Aorta (tissue), 5 donors: ENCODE measurements at places on chromosomes 1 and 21.
A peak's percentile ranks its signal among the peaks of the same experiment; 100 is the strongest.

DNA sequence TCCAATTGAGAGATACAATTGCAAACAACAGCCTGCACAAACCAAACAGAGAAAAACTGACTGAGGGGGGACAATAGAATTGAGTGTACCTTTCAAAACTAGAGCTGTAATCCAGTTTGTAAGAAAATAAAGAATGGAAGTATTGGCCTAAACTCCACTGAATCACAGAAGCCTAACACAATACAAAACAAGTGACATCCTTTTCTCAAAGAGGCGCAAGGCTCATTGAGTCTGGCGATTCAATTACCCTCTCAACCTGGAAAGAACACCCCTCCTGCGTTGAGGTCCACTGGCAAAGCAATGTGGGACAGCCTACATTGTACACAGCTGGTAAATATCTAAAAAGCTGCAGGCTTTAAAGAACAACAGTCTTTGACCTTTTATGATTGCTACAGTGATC is 182.6 kb downstream of the DPYD start:
- no peak for DNase-seq

DNA sequence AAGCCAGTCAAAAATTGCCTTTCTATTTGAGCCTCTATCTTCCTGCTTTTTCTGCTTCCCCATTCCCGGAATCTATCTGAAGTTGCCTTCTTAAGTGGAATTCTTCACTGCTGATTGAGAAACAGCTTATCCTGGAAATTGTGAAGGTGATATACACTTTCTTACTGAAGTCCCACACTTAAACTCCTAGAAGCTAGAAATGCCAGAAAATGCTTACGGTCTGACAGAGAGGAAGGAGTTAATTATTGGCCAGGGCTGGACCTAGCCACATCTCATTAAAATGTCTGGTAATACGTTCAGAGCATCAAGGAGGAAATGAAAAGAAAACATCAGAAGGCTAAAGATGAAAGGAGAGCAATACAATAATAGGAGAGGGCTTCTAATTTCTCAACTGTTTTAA is 292.5 kb upstream of the SNX7 start:
- no peak for DNase-seq

DNA sequence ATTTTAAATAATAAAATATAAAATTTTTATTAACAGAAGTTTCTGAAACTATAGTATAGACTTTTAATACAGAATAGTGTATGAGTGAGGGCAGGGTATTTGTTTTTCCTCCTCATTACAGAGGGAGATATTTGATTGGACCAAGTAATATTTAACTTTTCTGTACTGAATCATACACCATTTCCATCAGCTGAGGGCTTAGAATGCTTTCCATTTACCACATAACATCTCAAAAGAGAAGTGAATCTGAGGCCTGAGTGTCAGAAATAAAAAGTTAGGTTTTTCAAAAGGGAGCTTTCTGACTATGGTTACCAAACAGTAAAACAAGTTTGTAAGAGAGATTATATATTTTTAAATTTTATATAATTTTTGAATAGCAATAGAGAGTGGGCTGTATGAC is 29.5 kb downstream of the TLCD4 start:
- DNase-seq, result no peak

DNA sequence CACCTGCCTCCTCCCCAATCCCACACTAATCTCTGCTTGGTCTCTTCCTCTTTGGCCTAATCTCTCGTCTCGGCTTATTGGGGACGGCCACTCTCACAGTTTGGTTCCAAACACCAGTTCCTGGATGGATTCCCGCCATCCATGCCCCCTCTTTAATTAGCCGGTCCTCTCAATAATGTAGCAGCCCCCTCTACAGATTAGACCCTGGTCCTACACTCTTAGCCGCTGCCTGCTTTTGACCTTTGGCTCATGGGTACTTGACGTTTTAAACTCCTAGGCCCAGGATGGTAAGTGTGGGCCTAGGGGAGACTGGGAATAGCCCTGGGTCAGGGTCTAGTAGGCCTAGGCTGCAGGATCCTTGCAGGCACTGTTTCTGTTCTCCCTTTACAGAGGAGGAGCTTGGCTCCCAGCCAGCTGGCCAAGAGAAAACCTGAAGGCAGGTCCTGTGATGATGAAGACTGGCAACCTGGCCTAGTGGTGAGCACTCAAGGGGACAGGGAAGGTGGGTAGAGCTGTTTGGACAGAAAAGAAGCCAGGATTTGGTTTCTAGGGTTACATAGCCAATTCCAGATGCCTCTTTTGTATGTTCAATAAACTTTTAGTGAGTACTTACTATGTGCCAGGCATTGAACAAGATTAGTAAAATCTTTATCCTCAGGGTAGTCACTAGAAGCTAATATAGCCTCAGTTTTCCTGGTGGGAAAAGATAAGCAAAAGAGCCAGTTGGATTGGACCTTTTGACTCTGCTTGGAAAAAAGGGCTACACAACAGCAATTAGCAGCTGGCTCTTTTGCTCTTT is 758 bp downstream of the RAD54L start:
- no peak for DNase-seq

GRCh38 chr1:87464022-87464490 is 135.4 kb downstream of the LMO4 start:
- DNase-seq, result no peak

DNA sequence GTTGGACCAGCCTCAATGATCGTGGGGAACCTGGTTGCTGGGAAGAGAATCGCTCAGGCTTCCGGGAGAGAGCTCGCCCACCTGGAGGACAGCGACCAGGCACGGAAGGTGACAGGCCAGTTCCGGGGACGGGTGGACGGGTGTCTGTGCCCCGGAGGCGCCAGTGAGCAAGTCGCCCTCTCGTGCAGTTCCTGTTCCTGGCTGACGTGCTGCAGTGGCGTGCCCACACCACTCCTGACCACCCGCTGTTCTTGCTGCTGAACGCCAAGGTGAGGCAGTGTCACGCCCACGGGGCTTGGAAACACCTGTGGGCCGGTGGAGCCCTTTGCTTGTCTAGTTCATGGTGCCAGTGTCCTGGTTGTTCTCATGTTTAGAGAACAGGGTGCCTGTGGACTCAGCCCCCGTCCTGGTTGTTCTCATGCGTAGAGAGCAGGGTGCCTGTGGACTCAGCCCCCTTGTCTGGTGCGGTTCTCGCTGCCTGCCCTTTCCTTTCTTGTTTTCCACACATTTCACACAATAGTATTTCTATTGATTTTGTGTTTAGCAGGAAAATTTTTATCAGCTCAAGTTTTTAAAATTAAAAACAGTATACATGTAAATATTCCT is 53.1 kb downstream of the S100B start:
- DNase-seq, result peak; percentile 65

GRCh38 chr1:18919956-18920355 is 17.6 kb upstream of the ALDH4A1 start:
- DNase-seq, result no peak

GRCh38 chr1:51190961-51191360 is 45.1 kb upstream of the RNF11 start:
- DNase-seq, result no peak

GRCh38 chr1:223215026-223215425 is 72.0 kb upstream of the TLR5 start:
- DNase-seq, result no peak

DNA sequence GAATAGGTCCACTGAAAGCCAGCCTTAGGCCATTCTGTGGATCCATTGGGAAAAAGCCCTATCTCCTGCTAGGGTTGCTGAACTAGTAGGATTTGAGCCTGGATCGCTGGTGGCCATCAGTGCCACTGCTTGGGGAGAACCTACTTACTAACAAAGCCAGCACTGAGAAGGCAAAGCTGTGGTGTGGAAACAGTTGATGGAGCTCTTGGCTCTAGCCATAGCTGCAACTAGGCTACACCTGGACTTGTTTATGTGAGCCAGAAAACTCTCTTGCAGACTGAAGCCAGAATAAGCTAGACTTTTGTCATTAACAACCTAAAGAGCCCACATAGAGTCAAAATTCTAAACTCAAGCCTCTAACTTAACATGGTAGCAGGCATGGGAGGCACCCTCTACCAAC is 20.7 kb downstream of the DAB1 start:
- no peak for DNase-seq

GRCh38 chr1:117616967-117617366 is 11.1 kb downstream of the TENT5C start:
- no peak for DNase-seq

GRCh38 chr1:192550922-192551534 is 24.5 kb upstream of the RGS1 start:
- no peak for DNase-seq

GRCh38 chr21:37659874-37660273 is 256.4 kb downstream of the KCNJ6 start:
- no peak for DNase-seq

- DNase-seq, result no peak
Measured at GRCh38 chr1:228923973-228924686, 188.9 kb downstream of the RHOU start.

GRCh38 chr1:235409042-235409820 is 42.0 kb downstream of the TBCE start:
- no peak for DNase-seq

DNA sequence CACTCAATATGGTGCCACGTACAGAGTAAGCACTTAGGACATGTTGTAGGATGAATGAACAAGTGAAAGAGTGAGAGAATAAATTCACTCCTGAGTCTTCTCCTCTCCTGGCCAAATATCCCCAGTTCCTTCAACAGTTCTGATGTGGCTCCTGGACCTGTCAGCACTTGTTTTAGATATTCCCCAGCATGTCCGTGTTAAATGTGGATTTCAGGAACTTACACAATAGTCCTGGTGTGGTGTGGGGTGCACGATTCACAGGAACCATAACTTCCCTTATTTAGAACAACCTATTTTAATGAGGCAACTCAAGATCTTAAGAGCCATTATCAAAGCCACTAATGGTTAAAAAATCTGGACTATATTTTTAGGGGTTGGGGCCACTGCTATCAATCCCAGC is 39.0 kb upstream of the MYSM1 start:
- DNase-seq, result no peak

- no peak for DNase-seq
Measured at GRCh38 chr1:30302858-30303257, 420.5 kb downstream of the MATN1 start.

GRCh38 chr1:11761988-11762406 is at the start of gene C1orf167:
TSS of gene C1orf167 (plus strand) at chr1:11762193. CDS start at chr1:11764401, 2,208 bp downstream.
- DNase-seq, result no peak

DNA sequence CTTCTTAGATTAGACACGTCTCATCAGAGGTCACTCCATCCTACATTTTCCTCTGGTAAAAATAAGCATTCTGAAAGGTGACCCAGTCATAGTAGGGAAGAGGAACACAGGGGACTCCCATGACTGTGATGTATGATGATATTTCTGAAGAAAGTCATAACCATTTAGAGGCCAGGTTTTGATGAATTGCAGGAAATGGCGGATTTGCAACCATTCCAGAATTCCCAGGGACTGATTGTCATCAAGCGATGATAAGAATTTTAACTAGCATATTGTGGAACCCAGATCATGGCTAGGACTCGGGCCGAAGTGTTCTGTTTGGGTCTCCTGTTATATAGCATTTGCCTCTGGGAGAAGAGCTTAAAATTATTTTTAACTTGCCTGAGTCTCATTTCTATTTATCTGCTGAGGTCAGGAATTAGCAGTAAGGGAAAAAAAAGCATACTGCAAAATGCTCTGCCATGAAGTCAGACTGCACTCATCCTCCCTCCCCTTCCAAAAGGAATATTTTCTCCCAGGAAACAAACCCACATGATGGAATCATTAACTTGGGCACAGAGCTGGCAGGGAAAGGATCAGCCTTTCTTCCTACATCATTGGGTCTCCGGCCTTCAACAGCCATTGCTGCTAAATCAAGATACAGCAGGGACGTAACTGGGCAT is 286.7 kb downstream of the HLX start:
- DNase-seq, result no peak

DNA sequence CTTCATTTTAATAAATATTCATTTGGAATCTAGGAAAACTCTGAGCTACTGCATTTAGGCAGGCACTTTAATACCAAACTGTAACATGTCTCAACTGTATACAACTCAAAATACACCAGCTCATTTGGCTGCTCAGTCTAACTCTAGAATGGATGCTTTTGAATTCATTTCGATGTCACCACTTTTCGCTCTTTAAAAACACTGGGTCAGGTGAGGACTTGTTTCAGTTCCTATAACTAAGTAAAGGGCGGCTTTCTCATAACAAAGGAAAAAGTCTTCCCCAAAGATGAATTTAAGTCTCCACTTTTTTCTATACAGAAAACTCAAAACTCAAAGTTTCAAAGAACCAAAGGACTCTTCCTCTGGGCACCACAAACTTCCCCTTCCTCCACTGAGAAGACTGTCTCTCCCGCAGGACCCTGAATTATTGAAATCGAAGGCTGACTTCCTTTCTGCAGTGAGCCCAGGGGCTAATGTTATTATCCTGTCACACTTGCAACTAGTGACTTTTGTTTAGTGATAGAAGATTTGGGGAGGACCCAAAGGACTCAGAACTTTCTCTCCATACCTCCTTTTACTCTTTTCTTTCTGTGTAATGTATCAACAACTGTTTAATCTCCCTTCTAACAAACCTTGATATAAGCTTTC is 9.7 kb upstream of the DHX9 start:
- no peak for DNase-seq

- peak; percentile 79 for DNase-seq
Measured at GRCh38 chr1:27102707-27103468, 52.0 kb downstream of the SLC9A1 start.

- DNase-seq, result no peak
Measured at GRCh38 chr1:150609732-150610131, 19.7 kb downstream of the ENSA start.

DNA sequence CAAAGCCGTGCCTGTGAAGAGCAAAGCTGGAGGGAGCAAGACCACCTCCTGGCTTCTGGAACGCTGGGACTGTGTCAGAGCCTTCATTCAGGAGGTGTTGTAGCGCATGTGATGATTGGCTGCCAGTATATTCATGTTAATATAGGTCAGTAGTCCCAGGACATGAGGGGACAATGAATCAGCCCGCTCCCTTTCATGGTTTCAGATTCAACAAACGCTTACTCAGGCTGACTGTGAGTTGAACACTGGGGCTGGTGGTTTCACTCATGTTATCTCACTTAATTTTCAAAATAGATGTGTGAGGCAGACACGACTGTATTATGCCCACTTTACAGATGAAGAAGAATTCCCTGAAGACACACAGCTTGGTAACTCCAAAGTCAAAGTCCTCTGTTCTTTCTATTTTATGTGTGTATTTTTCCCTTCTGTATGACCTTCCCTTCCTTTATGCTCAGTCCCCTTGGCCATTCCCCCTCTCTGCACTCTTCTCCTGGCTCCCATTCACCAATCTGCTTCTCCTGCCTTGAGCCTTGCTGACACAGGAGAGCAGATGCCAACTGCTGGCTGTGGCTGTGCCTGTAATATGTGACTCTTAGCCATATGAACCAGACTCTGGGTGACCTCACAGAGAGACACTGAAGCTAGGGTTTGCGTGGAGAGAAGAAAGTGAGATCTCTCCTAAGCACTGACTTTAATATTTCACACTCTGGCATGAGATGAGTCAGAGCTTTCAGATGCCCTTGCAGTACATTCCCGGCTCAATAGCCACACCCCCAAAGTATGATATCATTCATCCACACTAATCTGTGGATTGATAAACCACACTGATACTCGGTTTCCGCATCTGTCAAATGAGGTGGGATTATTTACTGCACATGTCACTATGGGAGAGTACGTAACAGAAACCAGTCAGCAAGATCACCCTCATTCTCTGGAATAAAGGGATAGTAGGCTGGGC is 31.4 kb upstream of the KIRREL1 start:
- no peak for DNase-seq

GRCh38 chr1:244284641-244285156 is 167.0 kb downstream of the ADSS2 start:
- DNase-seq, result no peak
